CD4-positive, alpha-beta T cell treated with Interleukin-15 for 1 hour (primary cell): ENCODE measurements at places on chromosomes 13 and 19.
A peak's percentile ranks its signal among the peaks of the same experiment; 100 is the strongest.

GRCh38 chr19:18894254-18895037 lies 1.5 kb downstream of the CERS1 start:
- DNase-seq: no peak

GRCh38 chr19:6259312-6259861 lies 20.4 kb downstream of the MLLT1 start:
- no peak for DNase-seq

DNA sequence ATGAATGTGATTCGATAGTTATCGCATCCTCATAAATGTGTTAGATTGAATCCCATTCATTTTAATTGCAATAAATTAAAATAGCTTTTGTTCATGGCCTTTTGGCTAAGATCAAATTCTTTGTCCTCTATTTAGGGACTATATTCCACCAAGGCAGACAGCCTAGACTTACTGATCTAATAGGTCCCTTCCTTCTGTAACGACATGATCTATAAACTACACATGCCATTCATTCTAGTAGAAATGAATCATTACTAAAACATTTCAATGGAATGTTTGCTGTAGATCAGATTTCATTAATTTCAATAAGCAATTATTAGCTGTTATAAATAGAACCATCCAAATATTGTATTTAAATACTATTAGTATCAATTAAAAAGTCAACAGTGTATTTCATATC lies 526.6 kb upstream of the KLHL1 start:
- no peak for DNase-seq

DNA sequence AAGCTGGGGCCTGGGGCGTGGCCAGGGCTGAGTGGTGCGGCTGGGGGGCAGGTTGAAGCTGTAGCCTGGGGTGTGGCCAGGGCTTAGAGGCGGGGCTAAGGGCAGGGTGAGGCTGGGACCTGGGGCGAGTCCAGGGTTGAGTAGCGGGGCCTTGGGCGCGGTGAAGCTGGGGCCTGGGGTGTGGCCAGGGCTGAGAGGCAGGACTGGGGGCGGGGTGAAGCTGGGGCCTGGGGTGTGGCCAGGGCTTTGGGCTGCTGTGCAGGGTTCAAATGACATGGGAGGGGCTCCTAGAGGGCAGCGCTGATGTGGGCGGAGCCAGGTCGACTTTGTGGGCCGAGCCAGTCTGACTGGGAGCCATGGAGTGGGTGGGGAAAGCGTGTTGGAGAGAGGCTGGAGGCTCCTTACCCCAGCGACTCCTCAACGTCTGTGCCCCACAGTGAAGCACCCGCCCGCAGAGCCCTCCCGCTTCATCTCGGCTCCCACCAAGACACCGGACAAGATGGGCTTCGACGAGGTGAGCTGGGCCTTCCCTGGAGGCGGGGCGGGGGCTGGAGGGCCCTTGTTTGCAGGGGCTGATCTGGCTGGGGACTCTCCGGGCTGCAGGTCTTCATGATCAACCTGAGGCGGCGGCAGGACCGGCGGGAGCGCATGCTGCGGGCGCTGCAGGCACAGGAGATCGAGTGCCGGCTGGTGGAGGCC lies 21.5 kb downstream of the COLGALT1 start:
- DNase-seq: no peak

GRCh38 chr19:42284066-42284501 lies 15.0 kb downstream of the CIC start:
- peak; percentile 90 for DNase-seq

GRCh38 chr13:111393221-111393790 lies 72.9 kb downstream of the TEX29 start:
- no peak for DNase-seq

- peak; percentile 79 for DNase-seq
Measured at GRCh38 chr19:4914736-4915501, 5.6 kb downstream of the UHRF1 start.

GRCh38 chr13:76813000-76813691 lies 73.1 kb downstream of the KCTD12 start:
- no peak for DNase-seq

GRCh38 chr13:48398450-48399095 lies 14.3 kb downstream of the LPAR6 start:
- DNase-seq: no peak

GRCh38 chr13:66532146-66532545 lies 698.0 kb downstream of the PCDH9 start:
- no peak for DNase-seq

DNA sequence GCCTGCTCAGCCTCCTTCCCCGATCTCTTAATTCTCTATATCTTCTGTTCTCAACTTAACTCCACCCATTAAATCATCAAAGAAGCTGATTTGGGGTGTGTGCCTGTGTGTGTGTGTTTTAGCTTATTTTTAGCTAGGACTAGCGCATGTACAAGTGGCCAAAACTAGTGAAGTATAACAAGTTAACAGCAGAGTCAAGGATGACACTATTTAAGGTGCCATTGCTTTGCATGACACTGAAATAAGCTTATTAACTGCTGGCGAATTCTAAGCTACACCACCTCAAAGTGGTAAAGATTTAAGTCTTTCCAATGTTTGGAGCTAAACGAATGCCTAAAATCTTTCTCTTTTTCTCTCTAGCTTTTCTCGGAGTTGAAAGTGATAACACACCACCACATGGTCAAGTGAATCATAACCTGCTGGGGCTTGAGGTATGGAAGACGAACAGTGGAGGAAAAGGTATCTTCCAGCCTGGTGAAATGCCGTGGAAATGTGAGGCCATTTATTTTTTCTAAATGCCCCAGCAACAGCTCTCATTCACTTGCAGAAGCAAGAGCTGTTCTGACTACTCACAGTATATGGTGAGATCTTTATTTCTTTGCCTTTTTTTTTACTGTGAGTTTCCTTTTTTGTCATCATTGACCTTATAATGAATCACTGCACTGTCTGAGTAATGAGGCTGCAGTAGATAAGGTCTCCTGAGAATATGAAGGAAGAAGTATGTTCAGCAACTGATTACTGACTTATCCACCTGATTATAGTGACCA lies 570.3 kb downstream of the PCDH9 start:
- no peak for DNase-seq

GRCh38 chr19:3406571-3407111 lies 40.3 kb downstream of the NFIC start:
- DNase-seq: no peak

DNA sequence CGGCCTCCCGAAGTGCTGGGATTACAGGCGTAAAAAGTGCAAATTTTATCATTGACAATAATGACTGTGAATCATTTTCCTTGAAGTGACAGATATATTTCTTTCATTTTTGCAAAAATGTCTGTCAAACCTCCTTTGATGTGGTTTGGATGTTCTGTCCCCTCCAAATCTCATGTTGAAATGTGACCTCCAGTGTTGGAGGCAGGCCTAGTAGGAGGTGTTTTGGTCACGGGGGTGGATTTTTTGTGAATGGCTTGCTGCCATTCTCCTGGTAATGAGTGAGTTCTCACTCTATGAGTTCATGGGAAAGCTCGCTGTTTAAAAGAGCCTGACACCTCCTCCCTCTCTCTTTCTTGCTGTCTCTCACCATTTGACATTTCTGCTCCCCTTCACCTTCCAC lies 5.5 kb upstream of the SLC1A6 start:
- no peak for DNase-seq

DNA sequence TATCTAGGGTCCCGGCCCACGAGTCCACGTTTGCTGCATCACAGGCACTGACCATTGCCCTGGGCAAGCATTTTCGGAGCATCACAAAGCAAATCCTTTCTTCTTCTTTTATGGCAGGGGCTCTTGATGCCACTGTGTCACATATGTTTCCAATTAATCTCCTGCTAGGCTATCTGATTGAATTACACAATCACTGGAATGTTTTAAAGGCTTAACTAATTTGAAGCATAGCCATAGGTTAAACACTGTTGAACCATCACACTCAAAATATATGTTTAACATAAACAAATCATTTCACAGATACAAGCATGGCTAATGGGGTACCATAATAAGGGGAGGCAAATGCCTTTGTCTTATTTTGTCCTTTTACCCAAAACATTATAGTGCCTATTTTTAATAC lies 338.3 kb downstream of the POU4F1 start:
- no peak for DNase-seq

GRCh38 chr19:11261971-11262839 lies at the start of gene DOCK6:
TSS of gene DOCK6 (minus strand) at chr19:11262524. CDS start at chr19:11262440, 84 bp downstream.
- DNase-seq: no peak

- no peak for DNase-seq
Measured at GRCh38 chr13:99228737-99229691, 28.4 kb downstream of the UBAC2 start.

- DNase-seq: no peak
Measured at GRCh38 chr13:70714993-70715392, 606.7 kb upstream of the KLHL1 start.

- DNase-seq: no peak
Measured at GRCh38 chr13:33490461-33491327, 205.1 kb upstream of the STARD13 start.

GRCh38 chr13:84985860-84986259 lies 813.4 kb downstream of the SLITRK6 start:
- no peak for DNase-seq

- DNase-seq: no peak
Measured at GRCh38 chr19:5254543-5254942, 86.1 kb downstream of the PTPRS start.

- no peak for DNase-seq
Measured at GRCh38 chr19:35294859-35295791, 3.2 kb downstream of the MAG start.

DNA sequence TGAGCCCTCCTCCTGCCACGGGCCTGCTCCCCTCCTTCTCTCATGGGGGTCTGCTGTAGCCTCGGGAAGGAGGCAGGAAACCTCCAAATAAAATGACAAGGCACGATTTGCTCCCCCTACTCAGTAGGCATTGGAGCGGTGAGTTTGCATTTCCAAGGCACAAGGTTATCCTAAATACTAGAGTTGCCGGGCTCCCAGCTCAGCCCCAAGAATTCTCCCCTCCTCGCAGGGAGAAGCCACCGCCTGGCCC lies 1.5 kb downstream of the CEBPA start:
- DNase-seq: peak; percentile 13
